ENCODE measurements at places on chromosomes 7 and 10. TPM values are rescaled to one million over a fixed set of nuclear protein-coding genes. Genes with fewer than 3 reads are reported as not detected.

DNA sequence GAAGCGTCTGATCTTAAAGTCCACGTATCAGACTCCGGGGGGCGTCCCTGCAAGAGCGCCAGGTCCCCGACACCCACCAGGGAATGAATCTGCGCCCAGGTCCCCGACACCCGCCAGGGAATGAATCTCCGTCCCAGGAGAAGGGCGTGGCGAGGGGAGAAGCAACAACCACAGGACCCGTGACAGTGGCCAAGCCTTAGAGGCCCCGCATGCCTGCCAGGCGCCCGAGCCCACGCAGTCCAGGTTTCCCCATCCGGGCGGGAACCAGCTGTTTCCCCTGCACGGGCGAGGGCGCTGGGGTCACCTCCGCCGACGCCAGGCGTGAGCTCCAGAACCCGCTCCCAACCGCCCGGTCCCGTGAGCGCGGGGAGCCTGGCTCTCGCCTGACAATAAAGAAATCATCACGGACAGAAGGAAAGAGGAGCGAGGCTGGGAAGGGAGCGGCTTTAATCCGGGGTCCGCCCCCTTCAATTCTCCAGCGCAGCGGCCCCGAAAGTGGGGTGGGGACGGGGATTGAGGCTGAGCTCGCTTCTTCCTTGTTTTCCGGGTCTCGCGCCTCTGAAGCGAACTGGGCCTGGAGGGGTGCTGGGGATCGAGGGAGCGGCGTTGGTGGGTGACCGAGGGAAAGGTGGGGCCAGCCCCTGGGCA is 29.0 kb upstream of the BMS1 start:
- DNase-seq, result no peak

- no peak for DNase-seq
These were observed 50.2 kb downstream of the SND1 start for GRCh38 chr7:127702052-127702652.

GRCh38 chr10:13074563-13075451 is 25.2 kb upstream of the OPTN start:
- no peak for DNase-seq

DNA sequence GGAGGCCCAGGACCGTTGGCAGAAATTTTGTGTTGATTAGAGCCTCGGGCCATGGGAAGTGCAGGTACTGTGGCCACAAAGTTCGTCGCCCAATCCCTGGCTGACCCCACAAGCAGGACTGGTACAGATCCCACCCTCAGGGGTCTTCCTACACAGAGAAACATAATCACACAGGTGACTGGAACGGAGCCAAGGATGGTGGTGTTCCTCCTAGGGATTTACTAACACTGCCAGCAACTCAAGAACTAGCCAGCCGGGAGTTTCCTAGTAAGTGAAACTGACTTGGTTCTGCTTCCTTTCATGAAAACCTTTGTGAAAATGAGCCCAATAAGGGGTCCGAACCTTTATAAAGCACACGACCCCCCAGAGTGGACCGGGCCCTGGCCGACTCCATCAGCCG is 5.7 kb downstream of the CUX1 start:
- no peak for DNase-seq

- DNase-seq, result no peak
These were observed 2.7 kb upstream of the HOXA11 start for GRCh38 chr7:27187475-27188385.

DNA sequence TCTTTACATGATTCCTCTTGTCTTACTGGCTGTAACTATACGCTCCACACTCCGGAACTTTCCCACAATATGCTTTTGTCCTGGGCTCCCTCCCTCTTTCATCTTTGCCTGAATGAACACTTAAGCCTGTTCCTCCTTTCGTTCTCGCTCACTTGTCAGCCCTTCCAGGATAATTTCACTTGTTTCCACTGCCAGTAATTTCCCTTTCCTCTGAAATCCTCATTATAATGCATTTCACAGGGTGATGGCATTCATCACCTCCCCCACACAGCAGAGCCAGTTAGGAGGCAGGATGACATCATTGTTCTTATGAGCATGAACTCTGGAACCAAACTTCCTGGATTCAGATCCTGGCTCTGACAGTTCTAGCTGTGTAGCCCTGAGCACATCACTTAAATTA is 372.6 kb downstream of the GPR158 start:
- no peak for DNase-seq

GRCh38 chr10:132866601-132867381 is 75.6 kb downstream of the CFAP46 start:
- DNase-seq, result no peak

DNA sequence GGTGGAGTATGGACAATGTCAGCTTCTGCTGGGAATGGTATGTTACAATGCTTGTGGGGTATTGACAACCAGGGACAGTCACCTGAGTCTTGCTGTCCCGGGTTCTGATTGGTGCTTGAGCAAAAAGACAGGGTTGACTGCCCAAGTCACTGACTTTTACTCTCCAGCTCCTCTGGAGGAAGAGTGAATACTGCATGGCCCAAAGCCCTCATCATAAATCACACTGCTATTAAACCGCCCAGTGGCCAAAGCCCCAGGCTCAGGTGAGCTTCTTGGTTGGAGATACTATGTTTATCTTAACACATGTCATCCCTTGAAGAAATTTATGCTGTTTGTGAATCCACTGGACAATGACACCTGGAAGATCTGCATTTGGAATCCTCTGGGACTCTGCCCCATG is 90.0 kb upstream of the IGFBP3 start:
- no peak for DNase-seq

GRCh38 chr7:85641331-85641730 is 454.5 kb upstream of the SEMA3D start:
- no peak for DNase-seq

GRCh38 chr7:25656581-25657026 is 428.3 kb upstream of the NPVF start:
- DNase-seq, result no peak

Gene KCND2
- not detected for total RNA-seq

DNA sequence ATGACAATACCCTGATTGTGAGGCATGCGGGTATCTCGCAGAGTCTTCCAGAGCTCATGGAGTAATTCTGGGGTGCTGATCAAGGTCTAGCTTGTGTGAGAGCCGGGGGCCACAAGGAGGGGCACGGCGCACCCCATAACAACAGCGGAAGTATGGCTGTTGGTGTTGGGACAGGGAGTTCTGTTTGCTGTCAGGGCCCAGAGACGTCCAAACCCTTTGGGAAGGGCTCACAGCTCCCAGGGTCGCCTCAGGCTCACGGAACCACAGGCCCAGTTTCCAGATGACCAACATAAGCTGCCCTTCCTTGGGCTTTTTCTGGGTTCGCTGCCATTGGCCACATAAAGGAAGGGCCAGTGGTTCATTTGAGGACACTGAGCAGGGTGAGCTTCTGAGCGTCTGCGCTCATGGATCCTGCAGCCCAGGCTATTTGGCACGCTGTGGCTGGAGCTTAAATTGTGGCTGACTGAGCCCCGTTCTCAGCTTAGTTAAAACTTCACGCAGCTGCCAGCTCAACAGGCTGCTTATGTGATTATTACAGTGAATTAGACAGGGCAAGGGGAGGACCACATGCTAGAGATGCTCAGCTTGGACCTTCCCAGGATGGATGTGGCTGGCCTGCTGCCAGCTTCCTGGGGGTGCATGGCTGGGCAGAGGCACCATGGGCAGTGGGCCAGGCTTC is 92.3 kb downstream of the DNAJB6 start:
- DNase-seq, result peak; percentile 38

DNA sequence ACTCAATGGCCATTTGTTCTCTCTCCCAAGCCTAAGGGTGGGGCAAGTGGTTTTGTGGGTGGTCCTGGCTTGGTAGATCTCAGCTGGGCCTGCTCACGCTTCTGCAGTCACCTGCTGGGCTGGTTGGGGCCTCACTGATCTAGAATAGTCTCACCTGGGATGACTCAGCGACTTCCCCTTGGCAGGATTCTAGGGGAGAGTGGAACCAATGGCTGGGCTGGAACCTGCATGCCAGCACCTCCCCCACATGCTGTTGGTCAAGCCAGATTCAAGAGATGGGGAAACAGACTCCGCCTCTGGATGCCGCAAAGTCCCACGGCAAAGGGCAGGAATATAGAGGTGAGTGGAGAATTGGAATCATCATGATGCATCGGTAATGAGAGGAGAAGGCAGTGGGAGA is 292.9 kb upstream of the NPVF start:
- no peak for DNase-seq

Gene CYP2C9
- not detected for total RNA-seq

DNA sequence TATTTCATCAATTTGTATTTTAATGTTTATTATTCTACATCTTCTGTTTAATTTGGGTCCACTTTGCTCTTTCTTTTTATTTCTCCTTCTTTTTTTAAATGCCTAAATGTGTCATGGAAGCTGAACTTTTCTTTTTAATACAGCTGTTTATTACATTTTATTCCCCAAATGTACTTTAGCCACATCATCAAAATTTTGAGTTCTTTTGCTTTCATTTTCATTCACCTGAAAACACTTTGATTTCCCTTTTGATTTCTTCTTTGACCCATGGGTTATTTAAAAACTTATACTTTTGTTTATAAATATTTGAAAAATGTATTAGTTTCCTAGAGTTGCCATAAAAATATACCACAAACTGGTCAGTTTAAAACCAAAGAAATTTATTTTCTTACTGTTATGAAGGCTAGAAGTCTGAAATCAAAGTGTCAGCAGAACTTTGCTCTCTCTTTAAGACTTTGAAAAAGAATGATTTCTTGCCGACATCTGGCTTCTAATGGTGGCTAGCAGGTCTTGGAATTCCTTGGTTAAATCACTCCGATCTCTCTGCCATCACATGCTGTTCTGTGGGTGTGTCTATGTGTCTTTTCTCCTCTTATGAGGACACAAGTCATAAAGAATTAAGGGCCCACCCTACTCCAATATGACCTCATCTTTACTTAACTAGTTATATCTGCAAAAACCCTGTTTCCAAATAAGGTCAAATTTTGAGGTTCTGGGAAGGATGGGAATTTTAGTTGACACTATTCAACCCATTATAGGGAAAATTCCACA is 225.5 kb downstream of the ANKRD7 start:
- DNase-seq, result no peak

DNA sequence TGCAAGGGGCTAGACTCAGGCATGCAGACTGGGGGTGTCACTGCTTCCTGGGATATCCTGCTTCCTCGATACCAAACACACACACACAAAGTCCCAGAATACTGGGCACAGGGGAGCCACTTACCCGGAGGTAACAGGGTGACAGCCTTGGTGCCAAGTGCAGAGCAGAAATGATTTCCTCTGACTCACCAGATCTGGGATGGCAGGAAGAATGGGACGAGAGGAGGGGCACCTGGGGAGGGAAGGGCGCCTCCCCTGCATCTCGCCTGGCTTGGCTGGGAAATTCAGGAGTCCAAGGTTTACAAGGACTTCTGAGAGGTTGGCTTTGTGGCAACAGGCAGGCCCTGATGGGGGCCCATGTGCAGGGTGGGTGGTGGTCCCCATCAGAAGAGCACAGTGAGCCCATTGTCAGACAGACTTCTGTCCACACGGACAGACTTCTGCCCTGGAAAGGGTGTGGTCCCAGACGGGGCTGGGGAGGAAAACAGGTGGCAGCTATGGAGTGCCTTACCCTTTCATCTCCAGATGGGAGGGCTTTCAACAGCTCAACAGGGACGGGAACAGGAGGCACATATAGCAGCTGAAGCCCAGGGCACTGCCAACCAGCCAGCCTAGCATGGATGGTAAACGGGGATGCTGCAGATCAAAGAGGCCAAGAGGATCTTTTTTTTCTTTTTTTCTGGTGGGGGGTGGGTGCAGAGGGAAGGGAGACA is 9.7 kb upstream of the CCL24 start:
- no peak for DNase-seq

Gene CDK14
- total RNA-seq, result 0.80 TPM

Gene CRHR2
- total RNA-seq, result not detected

DNA sequence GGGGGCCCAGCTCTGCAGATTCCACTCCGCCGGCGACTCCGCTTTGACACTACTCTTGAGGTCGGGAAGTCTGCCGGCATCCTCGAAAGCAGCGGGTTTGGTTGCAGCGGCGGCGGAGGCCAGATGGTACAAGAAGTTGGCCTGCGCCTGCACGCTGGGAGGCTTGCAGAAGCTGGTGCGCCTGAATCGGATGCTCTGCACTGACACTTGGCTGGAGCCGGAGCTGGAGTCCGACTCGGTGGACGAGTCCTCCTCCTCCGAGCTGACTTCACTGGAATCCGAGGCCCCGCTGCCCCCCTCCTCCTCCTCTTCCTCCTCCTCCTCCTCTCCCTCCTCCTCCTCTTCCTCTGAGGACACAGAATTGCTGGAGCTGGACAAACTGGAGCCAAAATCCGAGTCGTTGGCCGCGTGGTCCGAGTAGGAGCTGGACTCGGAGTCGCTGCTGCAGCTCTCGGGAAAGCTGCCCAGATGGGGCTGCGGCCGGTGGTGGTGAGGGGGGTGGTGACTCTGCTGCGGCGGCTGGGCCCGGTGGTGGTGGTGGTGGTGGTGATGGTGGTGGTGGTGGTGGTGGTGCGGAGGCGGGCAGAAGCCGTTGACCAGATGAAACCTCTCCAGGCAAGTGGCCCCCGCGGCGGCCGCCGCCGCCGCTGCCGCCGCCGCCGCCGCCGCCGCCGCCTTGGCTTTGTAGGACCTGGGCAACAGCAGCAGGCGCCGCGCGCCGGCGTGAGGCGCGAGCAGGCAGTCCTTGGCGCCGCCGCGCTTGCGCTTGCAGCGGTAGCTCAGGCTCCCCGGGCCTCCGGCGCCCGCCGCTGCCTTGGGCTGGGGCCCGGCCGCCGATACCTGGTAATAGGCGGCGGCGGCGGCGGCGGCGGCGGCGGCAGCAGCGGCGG is 9.0 kb downstream of the SKIDA1 start:
- DNase-seq, result peak; percentile 54

Gene SEMA3E
- not detected for total RNA-seq

- DNase-seq, result no peak
These were observed 69.4 kb downstream of the CAMK1D start for GRCh38 chr10:12418725-12419261.

- no peak for DNase-seq
These were observed 85.6 kb upstream of the PDCD4 start for GRCh38 chr10:110786172-110786571.

Gene OR2A7
- 2.6 TPM for total RNA-seq

DNA sequence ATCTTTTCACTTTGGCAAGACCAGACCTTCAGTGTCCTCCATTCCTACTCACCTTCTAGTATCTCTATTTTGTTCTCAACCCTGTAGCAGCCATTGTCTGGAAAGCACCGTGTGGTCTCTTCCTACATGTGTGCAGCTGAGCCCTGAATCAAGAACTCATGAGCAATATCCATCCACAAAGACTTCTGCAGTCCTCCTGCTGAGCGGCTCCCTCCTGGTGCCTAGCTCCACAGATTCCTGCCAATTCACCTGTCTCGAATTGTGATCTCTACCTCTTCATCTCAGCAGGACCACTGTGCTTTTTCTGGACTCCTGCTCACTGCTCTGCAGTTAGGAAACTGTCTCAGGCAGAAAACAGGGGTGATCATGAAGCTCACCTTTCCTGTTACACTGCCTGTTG is 118.8 kb downstream of the RELN start:
- no peak for DNase-seq

DNA sequence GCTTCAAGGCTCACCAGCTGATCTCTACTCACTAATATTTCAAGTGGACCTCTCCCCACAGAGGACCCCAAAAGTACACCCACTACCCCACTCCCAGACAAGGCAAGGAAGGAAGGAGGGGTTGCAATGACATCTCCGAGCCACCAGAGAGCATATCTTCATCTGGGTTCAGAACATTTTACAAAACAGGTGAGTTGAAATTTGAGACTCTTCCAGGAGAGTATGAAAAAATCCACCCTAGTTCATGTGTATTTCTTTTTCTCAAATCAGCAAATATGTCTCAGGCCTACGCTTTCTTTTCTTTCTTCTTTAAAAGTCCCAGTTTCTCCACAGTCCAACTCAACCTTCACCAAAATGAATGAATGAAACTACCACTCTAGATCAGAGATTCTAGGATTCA is 61.9 kb downstream of the SGMS1 start:
- no peak for DNase-seq

GRCh38 chr7:73984481-73985205 is 43.3 kb upstream of the ELN start:
- no peak for DNase-seq

Measured in activated naive CD4-positive, alpha-beta T cell treated with anti-CD3 and anti-CD28 coated beads, Interleukin-2, amount 50 U/mL, for 72 hours (primary cell).